Activated CD8-positive, alpha-beta memory T cell treated with anti-CD3 and anti-CD28 coated beads for 1 hour (primary cell): ENCODE measurements at places on chromosomes 12 and 14.

DNA sequence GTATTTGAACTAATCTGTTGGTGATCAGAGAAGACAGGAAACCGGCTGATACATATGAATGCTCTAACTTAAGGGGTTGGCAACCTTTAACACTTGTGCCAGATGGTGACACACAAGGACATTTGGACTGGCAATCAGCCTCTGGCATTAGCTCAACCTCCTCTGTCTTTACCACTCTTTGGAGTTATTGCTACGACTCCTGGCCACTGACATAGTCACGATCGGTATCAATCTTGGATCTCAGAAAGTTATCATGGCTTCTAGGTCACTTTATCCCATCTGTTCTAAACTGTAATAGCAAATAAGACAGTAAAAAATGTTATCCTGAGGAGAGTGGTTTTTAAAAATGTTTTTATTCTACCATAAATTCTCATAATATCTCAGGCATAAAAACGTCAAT lies 575.2 kb upstream of the MDGA2 start:
- no peak for DNase-seq

GRCh38 chr12:15200641-15201040 lies 20.6 kb downstream of the RERG start:
- no peak for DNase-seq

GRCh38 chr12:93174048-93174447 lies 203.7 kb upstream of the NUDT4 start:
- DNase-seq = no peak

DNA sequence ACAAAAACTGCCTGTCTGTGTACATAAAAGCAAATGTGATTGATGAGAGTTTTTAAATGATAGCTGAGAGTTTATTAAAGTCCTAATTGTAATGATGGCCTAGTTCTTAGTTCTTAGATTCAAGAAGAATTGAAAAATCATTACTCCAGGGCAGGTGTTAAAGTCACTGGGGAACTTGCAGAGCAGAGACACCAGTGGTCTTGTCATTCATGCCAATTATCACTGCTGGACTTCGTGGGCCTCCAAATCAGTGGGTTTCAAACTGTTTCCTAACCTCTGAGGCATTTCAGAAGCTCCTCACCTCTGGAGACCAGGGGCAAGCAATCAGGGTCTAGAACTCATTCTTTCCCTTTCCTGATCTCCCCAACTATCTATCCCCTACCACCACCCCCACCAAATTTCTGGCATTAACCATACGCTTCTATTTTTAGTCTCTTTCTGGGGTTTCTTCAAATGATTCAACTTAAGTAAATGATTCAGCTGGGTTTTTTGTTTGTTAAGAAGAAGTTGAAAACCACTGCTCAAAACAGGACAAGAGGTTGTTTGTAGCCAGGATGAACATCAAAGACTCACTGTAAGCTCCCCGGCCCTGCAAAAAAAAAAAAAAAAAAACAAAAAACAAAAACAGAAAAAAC lies 80.1 kb downstream of the CEP83 start:
- DNase-seq = no peak

DNA sequence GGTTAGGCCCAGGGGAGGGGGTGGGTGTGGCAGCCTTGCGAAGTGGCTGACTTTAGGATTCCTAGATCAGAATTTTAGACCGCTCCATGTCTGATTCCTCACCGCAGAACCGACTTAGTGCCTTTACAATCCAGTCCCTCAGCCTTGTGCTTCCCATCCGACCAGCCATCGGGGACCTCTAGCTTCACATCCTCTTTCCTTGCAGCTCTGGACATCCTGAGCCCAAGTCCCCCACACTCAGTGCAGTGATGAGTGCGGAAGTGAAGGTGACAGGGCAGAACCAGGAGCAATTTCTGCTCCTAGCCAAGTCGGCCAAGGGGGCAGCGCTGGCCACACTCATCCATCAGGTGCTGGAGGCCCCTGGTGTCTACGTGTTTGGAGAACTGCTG lies 557 bp downstream of the COPS7A start:
- DNase-seq = no peak

DNA sequence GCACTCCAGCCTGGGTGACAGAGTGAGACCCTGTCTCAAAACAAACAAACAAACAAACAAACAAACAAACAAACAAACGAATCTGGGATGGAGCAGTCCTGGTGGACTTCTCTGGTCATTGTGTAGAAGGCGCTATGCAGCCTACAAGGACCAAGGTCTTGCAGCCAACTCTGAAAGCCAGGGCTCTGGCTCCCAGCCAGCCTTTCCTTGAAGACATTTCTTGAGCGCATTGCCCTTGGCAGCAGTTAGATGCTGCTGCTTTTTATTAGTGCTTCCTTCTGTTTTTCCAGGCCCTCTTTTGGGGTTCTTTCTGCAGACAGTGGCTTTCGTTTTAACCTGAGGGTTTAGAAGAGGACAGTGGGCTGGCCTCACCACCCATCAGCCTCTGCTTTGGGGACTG lies 20.2 kb downstream of the CCDC177 start:
- no peak for DNase-seq

- no peak for DNase-seq
These were observed 101.4 kb upstream of the RTL1 start for GRCh38 chr14:101004954-101005353.

DNA sequence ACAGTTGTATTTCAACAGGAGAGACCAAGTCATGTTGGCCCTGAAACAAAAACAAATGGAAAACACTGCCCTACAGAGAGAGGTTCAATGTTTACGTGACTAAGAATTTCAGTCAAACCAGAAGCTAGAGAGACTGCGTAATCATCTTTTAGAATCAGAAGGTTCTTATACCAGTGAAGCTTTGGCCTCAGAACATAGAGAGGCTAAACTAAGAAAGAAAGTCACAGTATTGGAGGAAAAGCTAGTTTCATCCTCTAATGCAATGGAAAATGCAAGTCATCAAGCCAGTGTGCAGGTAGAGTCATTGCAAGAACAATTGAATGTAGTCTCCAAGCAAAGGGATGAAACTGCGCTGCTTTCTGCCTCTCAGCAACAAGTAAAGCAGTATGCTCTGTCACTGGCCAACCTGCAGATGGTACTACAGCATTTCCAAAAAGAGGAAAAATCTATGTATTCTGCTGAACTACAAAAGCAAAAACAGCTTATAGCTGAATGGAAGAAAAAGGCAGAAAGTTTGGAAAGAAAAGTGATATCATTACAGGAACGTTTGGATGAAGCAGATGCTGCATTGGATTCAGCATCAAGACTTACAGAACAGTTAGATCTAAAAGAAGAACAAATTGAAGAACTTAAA lies 32.5 kb upstream of the NUAK1 start:
- DNase-seq = no peak

GRCh38 chr12:71552728-71553501 lies 110.7 kb downstream of the ZFC3H1 start:
- DNase-seq = no peak

DNA sequence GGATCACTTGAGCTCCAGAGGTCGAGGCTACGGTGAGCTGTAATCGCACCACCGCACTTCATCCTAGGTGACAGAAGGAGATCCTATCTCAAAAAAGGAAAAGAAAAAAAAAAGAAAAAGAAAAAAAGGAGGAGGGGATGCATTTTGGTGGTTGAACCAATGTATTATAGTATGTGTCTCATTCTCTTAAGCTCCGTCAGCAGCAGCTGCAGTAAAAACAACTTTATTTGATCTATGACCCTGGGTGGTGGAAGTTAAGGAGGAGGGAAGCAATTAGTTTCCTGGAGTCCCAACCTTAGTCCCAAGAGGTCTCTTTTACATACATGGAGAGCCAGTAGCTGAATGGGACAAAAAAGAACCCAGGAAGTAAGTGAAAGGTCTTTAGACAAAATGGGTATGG lies 26.8 kb upstream of the APOF start:
- no peak for DNase-seq

DNA sequence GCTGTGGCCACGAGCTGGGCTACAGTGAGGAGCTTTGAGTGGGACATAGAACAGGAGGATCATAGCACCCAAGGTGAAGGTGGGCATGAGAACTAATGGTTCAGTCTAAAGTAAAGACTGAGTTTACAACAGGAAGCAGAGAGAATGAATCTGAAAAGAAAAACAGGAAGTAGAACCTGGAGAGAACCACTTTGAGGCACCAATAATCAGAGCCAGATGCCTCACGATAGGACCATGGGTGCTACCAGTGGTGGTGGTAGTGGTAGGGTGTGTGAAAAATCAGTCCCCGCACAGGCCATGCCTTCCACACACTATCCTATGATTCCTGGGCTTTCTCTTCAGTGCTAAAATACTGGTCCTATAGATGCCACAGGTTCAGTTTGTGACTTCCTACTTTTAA lies 293.6 kb downstream of the AKAP6 start:
- no peak for DNase-seq
